Fibroblast of the conjunctiva (primary cell): ENCODE measurements at places on chromosomes 7 and 10.

- DNase-seq: no peak
These were observed 648.8 kb upstream of the COBL start for GRCh38 chr7:51965454-51965853.

DNA sequence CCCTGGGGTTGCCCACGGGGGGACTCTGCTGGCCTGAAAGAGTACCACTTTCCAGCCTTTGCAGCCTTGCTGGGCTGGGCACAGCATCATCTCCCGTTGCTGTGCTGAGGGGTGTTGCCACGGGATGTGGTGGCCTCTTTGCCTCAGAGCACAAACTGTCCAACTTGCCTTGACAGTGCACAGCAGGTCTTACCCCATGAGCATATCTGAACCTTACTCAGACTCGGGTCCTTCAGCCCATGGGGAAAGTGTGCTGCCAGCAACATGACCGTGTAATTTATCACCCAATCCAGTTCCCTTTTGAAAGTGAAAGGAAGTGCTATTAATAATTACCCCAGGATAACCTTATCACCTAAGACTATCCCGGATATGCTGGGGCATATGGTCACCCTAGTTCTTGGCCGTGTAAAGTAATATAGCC, 46.8 kb downstream of the TBXAS1 start:
- no peak for DNase-seq

DNA sequence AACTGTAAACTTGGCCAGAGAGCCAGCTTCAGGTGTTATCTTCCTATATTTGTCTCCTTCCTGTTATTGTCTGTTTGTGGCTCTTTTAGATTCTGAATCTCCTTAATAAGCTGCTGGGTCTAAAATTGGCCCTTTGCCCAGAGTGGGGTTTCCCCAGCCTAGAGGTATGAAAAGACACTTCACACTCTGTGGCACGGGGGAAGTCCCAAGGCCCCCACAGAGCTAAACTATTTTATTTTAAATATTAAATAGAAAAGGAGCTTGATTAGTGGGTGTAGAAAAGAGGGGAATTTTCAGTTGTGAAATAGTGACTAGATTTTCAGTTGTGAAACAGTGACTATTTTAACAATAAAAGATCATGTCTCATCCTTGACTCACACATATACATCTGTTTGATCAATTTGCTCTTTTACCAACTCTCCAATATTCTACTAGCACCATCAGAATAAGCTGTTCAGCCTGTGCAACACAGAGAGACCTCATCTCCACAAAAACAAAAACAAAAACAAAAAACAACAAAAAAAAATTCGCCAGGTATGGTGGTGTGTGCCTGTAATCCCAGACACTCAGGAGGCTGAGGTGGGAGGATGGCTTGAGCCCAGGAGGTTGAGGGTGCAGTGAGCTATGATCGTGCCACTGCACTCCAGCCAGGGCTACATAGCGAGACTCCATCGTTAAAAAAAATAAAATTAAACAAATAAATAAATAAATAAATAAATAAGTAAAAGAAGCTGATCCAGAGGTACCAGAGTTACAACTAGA, 24.9 kb upstream of the ADO start:
- DNase-seq: no peak

DNA sequence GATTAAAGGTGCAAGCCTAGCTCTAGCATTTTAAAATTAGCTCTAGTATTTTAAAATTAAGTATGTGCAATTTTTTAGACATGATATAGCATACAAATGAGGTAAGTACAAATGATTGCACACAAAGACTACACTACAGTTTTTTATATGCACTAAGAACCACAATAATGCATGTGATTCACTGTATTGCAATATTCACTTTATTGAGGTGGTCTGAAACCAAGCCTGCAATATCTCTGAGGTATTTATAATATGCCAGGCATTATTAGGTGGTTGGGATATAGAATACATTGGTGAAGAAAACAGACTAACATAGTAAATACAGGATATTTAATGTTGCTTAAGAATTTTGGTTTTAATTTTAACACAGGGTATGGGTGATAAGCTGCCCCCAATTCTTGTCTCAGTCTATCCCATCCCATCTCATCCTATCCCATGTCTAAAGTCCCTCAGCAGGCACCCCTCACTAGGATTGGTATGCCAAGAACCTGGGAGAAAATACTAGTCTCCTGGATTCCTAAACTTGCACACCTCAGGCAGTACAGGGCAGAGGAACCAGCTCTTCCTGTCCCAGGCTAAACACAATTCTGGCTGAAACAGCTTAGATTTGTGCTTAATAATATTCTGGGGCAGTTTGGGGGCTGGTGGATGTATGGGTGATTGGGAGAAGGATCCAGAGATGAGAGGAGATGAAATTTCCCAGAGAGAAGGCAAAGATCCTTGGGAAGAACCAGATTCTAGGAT, 90.4 kb downstream of the HIPK2 start:
- DNase-seq: no peak

- DNase-seq: no peak
These were observed 124.5 kb upstream of the RHOBTB1 start for GRCh38 chr10:61068471-61068870.

- no peak for DNase-seq
These were observed 356.9 kb downstream of the EXOC4 start for GRCh38 chr7:133609806-133610205.
